ENCODE measurements at places on chromosomes 2 and 18. TPM values are rescaled to one million over a fixed set of nuclear protein-coding genes. Genes with fewer than 3 reads are reported as not detected.

DNA sequence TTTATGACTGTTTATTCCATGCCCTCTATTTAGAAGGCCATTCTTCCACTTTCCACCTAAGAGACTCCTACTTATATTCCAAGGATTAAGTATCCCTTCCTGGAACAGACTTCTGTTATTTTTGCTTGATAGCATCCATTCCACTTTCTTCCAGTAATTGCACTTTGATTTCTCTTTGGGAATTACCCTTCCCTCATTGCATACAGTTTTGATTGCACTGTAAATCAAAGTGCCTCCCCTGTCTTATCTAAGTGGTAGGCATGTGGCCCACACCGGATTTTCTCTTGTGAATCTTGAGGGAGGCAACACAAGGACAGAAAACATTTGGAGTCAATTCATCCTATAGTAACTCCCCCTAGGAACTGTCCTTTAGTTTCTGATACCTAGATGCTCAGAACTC lies 120.4 kb downstream of the PDE11A start:
- no peaks in the 10 kb centered on the region for H3K36me3 ChIP-seq
- DNase-seq, result no peak
- no peak overlapping the region for H3K27ac ChIP-seq
- no peaks in the 10 kb centered on the region for H3K4me1 ChIP-seq
- H3K4me3 ChIP-seq, result no peak overlapping the region

The FARP2 gene
- 53.3 TPM for total RNA-seq

DNA sequence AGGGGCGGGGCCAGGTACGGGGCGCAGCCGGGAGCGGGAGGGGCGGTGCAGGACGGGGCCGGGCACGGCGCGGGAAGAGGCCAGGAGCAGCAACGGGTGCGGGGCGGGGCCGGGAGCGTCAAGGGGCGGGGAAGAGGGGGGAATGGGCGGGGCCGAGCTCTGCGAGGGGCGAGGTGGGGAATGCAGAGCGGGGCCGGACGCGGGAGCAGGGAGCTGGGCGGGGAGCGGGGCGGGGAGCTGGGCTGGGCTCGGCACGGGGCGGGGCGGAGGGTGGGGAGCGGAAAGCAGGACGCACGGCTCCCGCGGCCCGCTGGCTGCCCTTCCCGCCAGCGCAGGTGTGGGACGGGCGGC lies at the start of gene IMPA2:
TSS of gene IMPA2 (plus strand) at position 316 of the 351 bp plus-strand sequence. CDS start 163 bp downstream, outside the sequence.
- no peaks in the 10 kb centered on the region for H3K36me3 ChIP-seq
- no peak for DNase-seq
- H3K4me3 ChIP-seq, result peak within 1 kb of the TSS; percentile 90
- no peaks in the 10 kb centered on the region for H3K27me3 ChIP-seq
- peaks cover 11% of the 10 kb centered on the region for H3K4me1 ChIP-seq

The SP9 gene
- total RNA-seq, result 0.15 TPM

DNA sequence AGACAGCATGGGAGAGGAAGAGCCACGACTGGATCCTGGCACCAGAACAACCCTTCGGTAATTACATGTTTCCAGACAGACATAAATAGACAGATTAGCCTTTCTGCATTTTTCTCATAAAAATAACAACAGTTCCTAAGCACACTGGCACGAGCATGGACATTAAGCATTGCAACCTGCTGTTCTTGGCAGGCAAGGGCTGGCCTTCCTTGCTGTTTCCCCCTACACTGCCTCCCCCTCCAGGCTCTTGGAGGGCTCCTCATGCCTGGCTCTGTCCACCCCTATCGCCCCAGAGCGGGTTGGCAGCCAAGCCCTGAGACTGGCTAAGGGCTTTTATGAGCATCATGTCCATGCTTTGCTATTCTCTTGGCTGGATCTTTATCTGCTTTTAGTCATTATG lies 89.6 kb downstream of the TTC32 start:
- H3K4me3 ChIP-seq, result no peak overlapping the region
- no peak for DNase-seq
- H3K4me1 ChIP-seq, result no peaks in the 10 kb centered on the region

DNA sequence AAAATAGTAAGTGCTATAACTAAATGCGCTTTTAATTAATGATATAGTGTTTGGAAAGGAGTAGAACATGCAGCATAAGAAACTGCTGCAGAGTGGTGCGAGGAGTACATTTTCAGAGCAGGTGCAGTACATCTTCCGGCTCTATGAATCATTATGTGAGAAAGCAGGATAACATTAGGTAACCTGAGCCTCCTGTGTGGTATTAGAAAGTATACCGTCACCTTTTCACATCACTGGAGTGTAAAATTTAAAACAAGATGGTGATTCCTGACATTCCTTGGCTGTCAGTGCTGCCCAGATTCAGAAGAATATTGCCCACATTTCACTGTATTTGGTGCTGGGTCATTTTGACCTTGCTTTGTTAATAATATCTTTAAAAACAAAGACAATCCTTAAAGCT lies 7.8 kb upstream of the DYNC2LI1 start:
- H3K27me3 ChIP-seq, result no peaks in the 10 kb centered on the region
- H3K27ac ChIP-seq, result no peak overlapping the region
- H3K4me1 ChIP-seq, result no peaks in the 10 kb centered on the region
- no peak overlapping the region for H3K4me3 ChIP-seq
- no peak for DNase-seq

The UGT1A3 gene
- not detected for total RNA-seq

GRCh38 chr18:47346016-47346415 lies 94.6 kb upstream of the SKOR2 start:
- H3K27me3 ChIP-seq, result peaks cover 14% of the 10 kb centered on the region
- no peaks in the 10 kb centered on the region for H3K36me3 ChIP-seq
- no peak for DNase-seq
- no peak overlapping the region for H3K27ac ChIP-seq
- no peak overlapping the region for H3K4me3 ChIP-seq

DNA sequence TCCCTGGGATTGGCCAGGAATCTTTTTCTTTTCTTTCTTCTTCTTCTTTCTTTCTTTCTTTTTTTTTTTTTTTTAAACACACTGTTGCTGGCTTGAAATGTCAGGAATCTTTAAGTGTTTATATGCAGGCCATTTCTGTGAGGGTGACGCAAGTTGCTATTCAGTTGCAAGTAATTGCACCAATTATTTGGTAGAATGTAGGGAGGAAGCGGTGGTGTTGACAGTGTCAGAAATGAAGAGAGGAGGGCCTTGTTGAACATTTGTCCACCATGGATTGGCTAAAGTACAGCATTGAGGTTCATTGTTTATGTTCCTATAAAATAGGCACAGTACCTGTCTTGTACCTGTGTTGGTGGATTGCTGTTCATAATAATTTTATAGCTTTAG lies 6.5 kb downstream of the RPIA start:
- no peak overlapping the region for H3K4me3 ChIP-seq
- no peak for DNase-seq
- peaks cover 2% of the 10 kb centered on the region for H3K4me1 ChIP-seq
- peaks cover 5% of the 10 kb centered on the region for H3K36me3 ChIP-seq
- no peak overlapping the region for H3K27ac ChIP-seq

All from A673 (cell line).